ENCODE measurements at places on chromosomes 5 and 9. TPM values are rescaled to one million over a fixed set of nuclear protein-coding genes. Genes with fewer than 3 reads are reported as not detected.

The DIPK1B gene
- 121 TPM for total RNA-seq

The PFN3 gene
- not detected for total RNA-seq

The TNFSF15 gene
- total RNA-seq = 0.50 TPM

The ELAVL2 gene
- total RNA-seq = 2.2 TPM

The STPG3 gene
- total RNA-seq = not detected

The SPINK5 gene
- total RNA-seq = 0.13 TPM

The SLC6A19 gene
- total RNA-seq = not detected

The TERT gene
- total RNA-seq = under 0.01 TPM

The DNAH5 gene
- total RNA-seq = 0.13 TPM

The ARID3C gene
- 0.07 TPM for total RNA-seq

The SPAAR gene
- total RNA-seq = 17.7 TPM

The F2R gene
- 213 TPM for total RNA-seq

The FAM200C gene
- 2.9 TPM for total RNA-seq

The PDGFRB gene
- total RNA-seq = 1.6 TPM

The CAMK4 gene
- 2.6 TPM for total RNA-seq

The DCTN4 gene
- 51.3 TPM for total RNA-seq

The TMEM174 gene
- not detected for total RNA-seq

The PTGDS gene
- total RNA-seq = not detected

The MARCOL gene
- total RNA-seq = not detected

The GRXCR2 gene
- not detected for total RNA-seq

The PTCH1 gene
- 9.4 TPM for total RNA-seq

The TLX3 gene
- total RNA-seq = not detected

Data from thoracic aorta endothelial cell (primary cell).